ENCODE measurements at places on chromosomes 6 and 20. TPM values are rescaled to one million over a fixed set of nuclear protein-coding genes. Genes with fewer than 3 reads are reported as not detected.

The DPPA5 gene
- total RNA-seq, result not detected

The RBM38 gene
- total RNA-seq, result 90.4 TPM

The KCNQ5 gene
- 12.6 TPM for total RNA-seq

The GNAS-AS1 gene
- total RNA-seq, result 1.4 TPM

The DEFB126 gene
- not detected for total RNA-seq

The BPIFB4 gene
- total RNA-seq, result not detected

The CLVS2 gene
- not detected for total RNA-seq
